ENCODE measurements at places on chromosomes 6 and 20.

- peak; percentile 36 for DNase-seq
Observed at GRCh38 chr20:19966840-19967239, 50.3 kb upstream of the NAA20 start.

- no peak for DNase-seq
Observed at GRCh38 chr20:22984606-22985005, 50.5 kb upstream of the SSTR4 start.

DNA sequence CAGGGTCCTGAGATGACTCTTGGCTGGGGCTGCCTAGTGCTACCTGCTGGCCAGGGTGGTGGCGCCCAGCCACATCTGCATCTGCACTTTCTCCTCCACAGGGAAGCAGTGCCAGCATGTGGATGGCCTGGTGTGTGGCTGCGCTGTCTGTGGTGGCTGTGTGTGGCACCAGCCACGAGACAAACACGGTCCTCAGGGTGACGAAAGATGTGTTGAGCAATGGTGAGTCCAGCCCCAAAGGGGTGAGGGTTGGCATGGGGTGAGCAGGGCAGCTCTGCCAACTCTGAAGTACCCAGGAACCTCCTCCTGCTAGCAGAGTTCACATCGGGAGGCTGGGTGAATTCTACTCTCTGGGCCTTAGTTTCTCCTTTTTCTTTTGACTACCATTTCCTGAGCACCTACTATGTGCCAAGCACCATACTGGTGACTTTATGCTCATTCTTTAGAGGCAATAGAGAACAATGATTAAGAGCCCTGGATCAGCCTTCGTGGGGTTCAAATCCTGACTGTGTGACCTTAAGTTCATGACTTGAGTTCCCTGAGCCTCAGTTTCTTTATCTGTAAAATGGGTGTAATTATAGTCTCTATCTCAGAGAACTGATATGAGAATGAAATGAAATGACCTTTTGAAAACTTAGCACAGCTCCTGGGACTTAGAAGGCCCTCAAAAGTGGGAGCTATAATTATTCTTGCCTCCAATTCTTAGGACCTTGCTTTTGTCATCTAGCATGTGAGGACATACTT is 2.1 kb downstream of the BPIFB4 start:
- no peak for DNase-seq

- DNase-seq, result no peak
Observed at GRCh38 chr6:16372029-16372776, 133.8 kb downstream of the GMPR start.

DNA sequence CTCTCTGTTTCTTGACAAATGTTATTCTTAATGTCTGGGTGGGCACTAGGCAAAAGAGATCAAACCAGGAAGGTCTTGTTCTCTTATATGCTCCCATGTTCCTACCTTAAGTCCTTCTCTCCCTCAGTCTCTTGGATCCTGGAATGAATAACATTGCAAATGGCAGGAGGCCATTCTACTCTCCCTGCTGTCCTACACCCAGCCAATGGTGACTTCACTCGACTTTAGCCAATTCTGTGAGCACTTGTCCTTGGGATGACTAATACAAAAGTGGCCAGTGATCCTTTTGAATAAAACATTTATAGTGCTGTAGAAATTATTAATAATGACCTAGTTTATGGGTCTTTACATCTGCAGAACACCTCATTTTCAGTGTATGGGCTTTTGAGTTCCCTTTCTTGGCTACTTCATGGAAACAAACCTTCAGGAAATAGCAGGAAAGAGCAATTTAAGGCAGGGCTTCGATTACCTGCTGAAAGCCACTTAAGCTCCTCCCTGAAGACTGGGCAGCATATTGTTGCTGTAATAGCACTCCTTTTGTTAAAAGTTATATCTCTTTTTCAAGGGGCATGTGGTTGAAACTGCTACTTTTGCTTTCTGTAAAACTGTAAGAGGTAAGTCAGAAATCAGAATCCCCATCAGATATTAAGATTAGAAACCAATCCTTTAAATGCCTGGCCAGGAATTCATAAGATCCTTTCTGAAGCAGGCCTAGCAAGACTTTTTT is 10.5 kb downstream of the OTOR start:
- DNase-seq, result no peak

GRCh38 chr6:71892641-71893040 is 6.3 kb downstream of the RIMS1 start:
- DNase-seq, result no peak

GRCh38 chr6:128519132-128519930 is 1.1 kb downstream of the PTPRK start:
- DNase-seq, result peak; percentile 41

- peak; percentile 59 for DNase-seq
Observed at GRCh38 chr20:19809505-19809904, 51.4 kb downstream of the RIN2 start.

DNA sequence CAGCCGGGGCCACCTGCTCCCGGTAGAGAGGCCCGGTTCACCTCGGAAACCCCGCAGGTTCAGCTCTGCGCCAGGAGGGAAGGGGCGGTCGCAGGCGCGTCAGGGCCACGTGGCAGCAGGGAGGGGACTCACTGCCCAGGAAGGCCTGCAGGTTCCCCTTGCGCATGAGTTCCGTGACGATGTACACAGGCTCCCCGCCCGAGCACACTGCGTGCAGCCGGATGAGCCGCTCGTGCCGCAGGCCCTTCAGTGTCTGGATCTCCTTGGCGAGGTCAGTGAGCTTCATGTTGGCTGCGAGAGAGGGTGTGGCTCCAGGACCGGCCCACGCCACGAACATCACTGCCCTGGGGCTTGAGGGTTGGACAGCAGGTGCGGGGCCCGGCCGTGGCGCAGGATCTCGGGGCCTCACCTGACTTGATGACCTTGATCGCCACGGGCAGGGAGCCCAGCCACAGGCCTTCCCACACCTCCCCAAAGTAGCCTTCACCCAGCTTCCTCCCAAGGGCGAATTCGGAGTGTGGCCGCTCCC is 4.9 kb upstream of the PTK6 start:
- no peak for DNase-seq

GRCh38 chr6:97394160-97394748 is 111.2 kb upstream of the MMS22L start:
- peak; percentile 53 for DNase-seq

GRCh38 chr6:25511376-25511775 is 140.6 kb upstream of the SCGN start:
- no peak for DNase-seq

DNA sequence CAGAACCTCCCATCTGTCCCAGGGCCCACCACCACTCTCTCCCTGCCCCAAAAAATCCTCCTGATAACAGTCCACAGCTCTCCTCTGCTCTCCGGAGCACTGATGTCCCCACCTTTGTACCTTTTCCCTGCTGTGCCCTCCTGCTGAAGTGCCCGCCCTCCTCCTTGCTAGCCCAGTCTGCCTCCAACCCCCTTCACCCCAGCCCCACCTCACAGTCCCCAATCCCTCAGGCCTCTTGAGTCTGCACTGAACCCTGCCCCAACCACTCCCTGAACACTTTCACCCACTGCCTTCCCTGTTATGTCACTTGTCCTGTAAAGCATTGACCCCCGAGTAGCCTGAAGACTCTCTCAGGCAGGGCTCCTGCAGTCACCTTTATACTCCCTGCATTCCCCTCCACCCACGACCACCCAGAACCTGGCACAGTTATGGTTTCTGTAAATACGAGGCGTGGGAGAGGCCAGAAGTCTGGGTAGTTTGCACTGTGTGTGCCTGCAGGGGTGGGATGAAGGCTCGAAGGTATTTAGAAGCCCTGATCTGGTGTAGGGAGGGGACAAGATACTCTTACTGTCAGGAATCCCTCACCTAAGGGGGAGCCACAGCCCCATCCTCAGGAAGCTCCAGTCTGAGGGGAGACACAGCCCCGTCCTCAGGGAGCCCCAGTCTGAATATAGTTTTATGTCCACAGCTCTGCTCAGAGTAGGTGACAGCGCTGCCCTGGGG is 5.4 kb downstream of the GLP1R start:
- no peak for DNase-seq

GRCh38 chr6:73064266-73064665 is 161.0 kb downstream of the KHDC1L start:
- no peak for DNase-seq

GRCh38 chr20:50029697-50030461 is 47.1 kb downstream of the SNAI1 start:
- DNase-seq, result peak; percentile 53

DNA sequence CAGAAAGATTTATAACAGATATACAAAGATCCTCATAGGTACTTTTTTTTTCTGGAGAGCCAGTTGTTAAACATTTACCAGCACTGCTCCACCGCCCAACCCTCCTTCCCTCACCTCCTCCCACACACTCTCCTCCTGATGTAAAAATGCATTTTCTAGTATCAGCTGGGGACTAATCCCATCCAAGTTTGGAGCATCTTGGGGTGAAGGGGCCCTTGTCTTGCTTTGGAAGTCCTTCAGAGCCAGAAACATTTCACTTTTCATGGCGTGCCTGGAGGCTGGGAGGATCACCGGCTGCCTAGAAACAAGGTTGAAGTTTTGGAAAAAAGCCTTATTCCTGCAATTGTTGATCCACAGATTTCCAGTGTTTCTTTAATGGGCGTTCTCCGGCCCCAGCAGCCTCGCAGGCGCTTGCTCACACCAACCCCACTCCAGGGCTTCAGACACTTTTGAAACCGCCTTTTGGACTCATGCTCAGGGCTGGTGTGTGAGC is 165.1 kb upstream of the AFDN start:
- no peak for DNase-seq

DNA sequence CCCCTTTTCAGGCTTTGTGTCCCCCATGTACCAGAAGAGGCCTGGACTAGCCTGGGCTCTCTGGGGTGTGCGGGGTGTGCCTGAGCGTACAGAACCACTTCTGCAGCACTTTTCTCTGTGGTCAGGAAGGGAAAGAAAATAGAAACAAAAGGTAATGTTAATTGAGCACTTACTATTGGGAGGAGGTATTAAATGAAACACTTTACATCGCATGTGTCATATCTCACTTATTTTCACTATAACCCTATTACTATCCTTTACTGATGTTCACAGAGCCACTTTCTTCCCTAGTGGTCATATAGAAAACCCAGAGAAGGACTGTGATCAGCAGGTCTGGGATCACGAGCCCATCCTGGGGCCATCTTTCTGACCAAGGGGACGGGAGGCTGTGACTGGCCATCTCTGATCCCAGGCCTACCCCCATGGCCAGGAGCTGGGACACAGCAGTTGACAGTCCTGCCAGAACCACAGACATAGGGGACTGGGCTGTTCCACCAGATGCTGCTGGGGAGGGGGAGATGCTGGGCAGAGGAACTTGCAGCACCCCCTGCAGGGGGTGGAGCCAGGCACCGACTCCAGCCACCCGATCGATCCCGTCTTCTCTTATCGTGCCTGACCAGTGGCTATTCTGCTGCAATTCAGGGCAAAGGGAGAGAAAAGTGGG is 107.6 kb downstream of the VEGFA start:
- DNase-seq, result no peak

DNA sequence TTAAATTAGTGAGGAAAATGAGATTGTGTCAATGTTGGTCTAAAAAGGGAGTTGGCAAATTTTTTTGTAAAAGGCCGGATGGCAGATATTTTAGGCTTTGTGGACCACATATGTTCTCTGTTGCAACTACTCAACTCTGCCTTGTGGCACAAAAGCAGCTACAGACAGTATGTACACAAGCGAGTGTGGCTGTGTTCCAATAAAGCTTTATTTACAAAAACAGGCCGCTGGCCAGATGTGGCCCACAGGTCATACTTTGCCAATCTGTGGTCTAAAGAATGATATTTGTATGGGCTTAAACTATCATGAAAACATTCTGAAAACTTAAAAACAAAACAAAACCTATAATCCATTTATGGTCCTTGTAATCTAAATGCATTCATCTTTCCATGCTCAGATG is 228.3 kb downstream of the CLIC5 start:
- no peak for DNase-seq

DNA sequence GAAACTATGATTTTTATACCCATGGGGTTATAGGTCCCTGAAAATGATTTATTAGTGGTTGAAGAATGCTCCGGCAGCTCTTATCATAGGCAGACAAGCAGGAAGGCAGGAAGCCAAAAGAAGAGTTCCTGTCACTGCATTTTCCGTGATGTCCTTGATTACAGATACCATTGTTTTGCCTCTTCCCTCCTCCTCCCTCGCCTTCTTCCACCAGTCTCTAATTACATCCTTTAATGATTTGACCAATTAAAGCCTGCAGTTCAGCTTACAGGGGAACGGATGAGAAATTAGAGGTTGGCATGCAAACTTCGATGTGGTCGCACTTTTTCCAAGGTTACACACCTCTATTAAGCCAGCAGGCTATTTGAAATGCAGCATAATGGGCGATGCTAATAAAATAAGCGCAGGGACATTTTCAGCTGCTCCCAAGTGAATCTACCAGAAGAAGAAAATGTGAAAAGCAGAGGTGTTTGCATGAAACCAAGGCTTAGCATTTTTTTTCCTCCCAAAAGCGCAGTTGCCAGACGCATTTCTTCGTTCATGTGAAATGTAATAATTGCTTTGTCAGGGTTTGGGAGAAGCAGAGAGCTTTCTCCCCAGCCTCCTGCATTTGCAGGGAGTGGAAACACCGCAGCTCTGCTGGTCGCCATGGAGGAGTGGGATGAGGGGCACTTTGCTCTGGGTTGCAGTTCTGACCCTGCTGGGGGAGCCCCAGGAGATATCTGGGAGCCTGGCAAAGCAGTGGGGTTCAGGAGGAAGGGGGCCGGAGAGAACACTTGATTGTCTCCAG is 6.0 kb downstream of the NOX3 start:
- DNase-seq, result no peak

DNA sequence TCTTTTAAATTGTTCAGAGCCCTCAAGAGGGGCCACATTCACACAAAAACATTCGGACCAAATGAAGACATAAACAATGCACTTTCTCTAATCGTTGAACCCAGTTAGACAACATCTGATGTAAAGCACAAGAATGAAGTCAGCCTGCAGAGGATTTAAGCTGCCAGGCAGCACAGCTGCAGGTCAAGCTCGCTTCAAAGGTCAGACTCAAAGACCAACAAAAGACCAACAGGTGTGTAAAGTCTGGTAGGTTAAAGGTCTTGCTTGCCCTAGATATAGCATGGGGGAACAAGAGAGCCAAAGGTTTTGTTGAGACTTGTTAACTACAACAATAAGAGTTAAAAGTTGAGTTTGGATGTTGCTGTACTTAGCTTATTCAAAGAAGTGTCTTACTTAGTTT is 26.7 kb upstream of the MYLIP start:
- DNase-seq, result no peak

DNA sequence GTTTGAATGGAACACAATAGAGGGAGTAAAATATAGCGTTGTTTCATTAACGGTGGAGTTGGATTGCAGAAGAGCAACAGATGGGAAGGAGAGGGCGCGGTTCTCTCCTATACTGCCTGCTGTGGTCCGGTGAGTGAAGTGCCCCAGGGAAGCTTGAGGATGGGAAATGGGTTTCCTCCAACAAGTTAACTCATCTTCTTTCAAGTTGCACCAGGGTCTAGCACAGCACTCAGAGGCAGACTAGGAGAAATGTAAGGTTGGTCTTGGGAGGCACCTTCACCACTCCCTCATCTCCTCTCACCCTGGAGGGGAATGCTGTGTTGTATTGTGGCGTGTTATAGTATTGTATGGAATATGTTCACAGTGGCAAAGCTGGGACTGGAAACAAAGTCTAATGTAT is 96.9 kb upstream of the SLC24A3 start:
- DNase-seq, result no peak

GRCh38 chr20:23150304-23151007 is 64.3 kb upstream of the CD93 start:
- peak; percentile 8 for DNase-seq
